Fibroblast of gingiva (primary cell): ENCODE measurements at places on chromosomes 7 and 10.

DNA sequence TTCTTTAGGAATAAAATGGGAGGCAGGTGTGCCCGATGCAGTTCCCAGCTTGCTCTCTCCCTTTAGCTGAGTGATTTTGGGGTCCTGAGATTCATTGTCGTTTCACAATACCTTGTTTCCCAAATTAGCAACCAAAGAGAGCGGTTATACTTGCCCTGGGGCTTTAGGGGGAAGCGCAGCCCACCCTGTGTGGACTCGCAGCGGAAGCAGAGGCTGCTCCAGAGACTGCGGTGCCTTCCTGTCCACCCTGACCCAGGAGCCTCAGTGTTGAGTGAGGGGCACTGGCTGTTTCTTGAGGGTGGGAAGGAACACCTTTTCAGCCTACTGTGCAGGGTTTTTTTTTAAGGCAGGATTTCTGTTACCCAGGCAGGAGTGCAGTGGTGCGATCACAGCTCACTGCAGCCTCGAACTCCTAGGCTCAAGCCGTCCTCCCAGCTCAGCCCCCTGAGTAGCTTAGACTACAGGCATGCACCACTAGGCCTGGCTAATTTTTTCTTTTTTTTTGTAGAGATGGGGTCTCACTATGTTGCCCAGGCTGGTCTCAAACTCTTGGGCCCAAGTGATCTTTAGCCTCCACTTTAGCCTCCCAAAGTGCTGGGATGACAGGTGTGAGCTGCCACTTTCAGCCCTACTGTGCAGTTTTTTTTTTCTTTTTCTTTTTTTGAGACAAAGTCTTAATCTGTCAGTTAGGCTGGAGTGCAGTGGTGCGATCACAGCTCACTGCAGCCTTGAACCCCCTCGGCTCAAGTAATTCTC lies 67.0 kb downstream of the DNAJB6 start:
- no peak for DNase-seq

DNA sequence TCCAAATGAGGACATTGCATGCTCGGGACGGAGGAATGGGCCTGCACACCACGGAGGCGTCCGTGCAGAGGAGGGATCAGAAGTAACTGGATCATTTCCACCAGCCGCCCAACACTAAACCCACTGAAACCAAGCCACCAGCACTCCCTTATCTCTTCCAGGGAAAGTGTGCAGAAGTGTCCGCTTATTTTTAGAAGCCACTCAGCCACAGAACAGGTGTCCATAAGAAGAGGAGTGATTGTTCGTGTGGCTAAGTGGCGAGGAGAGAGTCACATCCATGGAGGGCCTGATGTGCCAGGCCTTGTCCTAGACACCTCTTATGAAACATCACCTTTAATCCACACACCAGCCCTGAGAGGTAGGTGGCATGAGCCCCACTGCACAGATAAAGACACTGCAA lies 407.9 kb upstream of the NPVF start:
- DNase-seq: no peak

- DNase-seq: no peak
Observed at GRCh38 chr7:99035723-99036545, 108.0 kb downstream of the SMURF1 start.

DNA sequence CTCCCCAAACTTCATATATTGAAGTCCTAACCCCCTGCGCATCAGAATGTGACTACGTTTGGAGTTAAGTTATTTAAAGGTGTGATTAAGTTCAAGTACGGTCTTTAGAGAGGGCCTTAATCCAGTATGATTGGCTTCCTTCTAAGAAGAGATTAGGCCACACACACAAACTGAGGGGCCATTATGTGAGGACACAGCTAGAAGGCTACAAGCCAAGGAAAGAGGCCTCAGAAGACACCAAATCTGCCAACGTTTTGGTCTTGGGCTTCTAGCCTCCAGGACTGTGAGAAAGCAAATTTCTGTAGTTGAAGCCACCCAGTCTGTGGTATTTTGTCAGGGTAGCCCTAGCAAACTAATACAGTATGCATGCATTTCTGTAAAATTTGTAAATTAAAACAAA lies 41.7 kb downstream of the REEP3 start:
- no peak for DNase-seq

- no peak for DNase-seq
Observed at GRCh38 chr10:110803239-110803749, 68.4 kb upstream of the PDCD4 start.

DNA sequence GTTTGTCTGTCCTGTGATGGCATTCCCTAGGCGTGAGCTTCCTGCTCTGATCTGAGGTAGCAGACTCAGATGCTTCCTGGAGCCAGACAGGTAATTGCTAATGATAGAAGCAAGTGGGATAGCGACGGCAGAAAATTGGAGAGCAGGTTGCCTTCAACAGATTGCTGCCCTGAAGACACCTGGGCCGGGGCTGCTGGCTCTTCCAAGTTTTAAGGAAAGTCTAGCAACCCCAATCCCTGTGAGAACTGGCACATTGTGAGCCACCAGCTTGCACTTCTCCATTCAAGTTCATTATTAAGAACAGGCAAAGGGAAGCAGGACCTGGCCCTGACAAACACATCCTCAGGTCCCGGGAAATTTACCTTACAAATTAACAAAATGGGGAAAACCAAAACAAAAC lies 50.8 kb downstream of the ITPRID1 start:
- no peak for DNase-seq

DNA sequence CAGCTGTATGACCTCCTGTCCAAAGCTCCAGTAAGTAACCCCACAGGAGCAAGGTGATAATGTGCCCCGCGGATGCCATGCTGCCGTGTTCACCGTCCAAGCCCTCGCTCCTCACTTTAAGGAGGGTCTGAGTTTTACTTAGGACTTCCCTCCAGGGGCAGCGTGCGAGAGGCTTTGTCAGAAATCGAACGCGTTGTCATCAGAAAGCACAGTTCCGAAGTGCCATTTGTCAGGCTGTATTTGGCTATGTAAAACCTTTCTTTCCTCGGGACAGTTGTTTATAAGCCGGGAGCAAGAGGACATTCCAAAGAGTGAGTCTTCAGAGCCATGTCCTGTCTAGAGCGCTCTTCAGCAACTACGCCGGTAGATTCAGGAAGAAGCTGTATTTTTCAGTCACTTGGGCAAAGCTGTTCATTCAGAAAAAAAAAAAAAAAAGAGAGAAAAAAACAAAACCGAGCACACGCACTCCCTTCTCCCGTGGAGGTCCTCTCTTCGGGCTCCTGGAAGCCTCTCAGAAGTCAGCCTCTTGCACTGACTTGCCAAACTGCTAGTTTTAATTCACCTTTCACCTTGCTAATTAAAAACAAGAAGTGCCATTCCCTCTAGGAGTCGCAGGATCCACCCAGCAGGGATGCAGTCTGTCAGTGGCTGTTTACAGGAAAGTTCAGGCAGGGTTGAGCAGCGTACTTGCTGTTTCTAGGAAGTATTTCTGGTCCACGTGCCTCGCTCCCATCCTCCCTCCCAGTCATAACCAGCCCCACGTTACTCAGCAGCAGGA lies at the start of gene SEMA3E:
SEMA3E (minus strand) TSS at position 676 of the 778 bp plus-strand sequence.
- DNase-seq: peak; percentile 23

DNA sequence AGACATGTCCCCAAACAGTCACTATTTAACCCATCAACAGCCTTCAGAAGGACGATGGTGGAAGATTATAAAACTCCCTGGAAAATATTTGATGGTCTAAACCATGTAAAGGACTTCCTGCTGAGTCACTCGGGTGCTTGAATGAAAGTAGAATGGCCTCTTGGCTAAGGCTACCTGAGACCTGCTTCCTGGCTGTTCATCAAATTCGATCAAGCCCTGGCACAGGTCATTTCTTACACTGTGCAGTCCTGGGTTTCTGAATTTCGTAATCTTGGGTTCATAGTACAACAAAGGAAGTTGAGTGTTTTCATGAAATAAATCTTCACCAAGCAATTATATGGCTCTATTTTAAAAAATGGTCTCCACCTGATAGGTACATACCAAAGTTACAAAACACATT lies 260.3 kb upstream of the RNF32 start:
- DNase-seq: no peak

DNA sequence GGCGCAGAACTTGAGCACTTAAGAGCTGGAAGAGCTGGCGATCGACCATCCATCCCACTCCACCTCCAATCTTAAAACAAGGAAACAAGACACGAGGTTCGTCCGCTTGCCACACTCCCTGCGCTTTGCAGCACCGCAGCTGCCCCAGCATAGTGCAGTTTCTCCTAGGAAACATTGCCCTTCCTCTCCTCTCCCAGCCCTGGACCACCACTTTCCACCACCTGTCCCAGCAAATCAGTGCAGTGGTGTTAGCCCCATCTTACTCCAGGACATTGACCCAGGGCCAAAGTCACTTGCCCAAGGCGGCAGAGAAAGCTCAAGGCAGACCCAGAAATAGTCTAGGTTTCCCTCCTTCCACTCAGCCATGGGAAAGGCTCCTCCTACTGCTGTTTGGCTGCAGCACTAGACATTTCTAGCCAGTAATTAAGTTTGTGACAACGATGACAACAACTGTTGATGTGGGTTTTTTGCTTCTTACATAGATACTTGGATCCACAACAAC lies 1.5 kb upstream of the PARD3 start:
- DNase-seq: peak; percentile 27

DNA sequence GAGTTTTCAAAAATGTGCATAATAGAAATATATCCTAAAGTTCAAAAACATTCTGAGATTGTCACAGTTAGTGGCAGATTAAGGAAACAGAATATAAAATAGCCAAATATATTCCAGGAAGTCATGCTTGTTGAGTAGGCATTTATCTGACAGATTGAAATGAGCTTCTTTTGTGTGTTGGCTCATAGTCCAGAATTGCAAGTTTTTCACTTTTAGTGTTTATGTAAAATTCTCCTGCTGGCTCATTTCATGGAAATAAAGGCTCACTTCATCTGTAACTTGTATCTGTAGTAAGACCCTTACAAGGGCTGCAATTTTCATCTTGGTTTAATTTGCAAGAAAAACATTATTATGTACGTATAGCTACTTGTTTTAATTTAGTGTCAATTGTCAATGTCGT lies 93.5 kb downstream of the MCU start:
- no peak for DNase-seq

DNA sequence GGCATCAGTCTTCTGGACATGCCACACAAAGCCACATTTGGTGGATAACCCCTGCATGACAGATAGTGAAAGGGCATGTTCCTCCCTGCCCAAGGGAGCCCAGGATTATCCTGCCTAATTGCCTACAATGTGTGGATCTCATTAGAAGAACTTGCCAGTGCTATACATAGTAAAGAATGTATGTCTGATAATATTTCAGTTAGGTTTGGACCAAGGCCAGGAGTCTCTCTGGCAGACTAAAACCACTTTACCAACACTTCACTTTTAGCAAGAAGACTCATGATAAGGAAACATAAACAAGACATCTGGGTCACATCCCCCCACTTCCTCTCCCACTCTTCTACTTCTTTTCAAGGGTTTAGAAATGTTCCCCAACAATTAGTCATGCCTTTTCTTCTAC lies 196.7 kb downstream of the MTERF1 start:
- peak; percentile 29 for DNase-seq

DNA sequence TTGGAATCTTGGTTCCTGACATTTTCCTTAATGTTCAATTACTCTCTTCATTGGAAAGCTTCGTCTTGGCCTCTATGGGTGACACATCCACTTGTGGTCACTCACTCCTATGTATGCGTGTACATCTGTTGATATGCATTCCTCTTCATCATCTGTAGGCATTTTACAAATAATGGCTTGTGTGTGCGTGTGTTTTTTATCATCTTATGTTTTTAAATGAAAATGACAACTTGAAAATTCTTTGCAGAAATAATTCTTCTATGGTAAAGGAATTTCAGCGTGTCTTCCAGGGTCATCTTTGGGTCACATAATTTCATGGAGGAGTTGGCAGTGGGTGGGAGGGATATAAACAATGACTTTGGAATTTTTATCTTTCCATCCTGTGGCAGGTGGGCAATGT lies 925.1 kb downstream of the LRMDA start:
- no peak for DNase-seq

DNA sequence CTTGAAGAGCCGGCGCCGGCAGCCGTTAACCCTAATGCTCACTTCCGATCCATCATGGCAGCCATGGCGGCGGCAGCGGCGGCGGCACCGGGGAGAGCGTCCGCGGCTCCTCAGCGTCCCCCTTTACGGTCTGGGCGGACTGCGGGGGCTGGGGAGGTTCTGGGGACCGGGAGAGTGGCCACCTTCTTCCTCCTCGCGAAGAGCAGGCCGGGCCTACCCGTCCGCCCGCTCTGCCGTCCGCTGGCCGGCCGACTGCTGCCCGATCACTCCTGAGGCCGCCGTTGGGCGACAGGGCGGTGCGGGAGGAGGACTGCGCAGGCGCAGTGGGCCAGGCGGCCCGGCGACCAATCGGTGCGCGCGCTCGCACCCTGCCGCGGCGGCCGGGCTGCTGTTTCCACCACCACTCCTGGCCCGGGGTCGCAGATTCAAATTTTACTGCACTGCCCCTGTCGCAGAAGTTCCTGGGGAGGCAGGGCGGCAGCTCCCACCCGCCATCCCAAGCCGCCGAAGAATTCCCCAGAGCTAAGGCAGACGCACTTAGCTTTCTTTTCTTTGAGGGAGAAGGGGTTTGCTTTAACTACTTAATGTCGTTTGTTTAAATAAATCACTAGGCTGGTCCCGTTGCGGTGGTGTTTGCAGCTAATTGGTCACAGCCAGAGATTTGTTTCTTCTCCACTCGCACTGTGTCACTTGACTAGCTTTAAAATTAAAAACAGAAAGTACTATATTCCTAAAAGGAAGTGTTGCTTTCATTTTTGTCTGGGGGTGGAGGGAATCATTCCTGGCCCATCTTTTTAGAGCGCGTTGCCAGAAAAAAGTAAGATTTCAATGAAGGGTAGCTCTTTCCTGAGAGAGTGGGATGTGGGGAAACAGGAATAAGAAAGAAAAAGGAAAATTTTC lies at the start of gene KIF5B:
KIF5B (minus strand) TSS at position 290 of the 900 bp plus-strand sequence. CDS start 452 bp downstream, outside the sequence.
- DNase-seq: peak; percentile 84

DNA sequence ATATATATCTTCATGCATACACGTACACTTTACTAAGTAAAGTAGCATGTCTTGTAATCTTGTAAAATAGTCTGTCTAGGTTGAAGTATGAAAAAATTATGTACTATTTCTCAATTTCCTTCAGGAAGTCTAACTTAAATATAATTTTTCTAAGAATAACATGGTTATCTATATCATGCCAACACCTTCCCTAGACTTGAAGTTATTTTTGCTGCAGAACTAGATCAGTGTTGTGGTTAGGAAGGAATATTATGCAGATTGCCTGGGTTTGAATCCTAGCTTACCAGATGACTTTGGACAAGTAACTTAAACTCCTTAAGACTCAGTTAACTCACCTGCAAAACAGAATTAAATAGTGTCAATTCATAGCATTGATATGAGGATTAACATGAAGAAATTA lies 142.2 kb upstream of the SEMA3A start:
- no peak for DNase-seq

DNA sequence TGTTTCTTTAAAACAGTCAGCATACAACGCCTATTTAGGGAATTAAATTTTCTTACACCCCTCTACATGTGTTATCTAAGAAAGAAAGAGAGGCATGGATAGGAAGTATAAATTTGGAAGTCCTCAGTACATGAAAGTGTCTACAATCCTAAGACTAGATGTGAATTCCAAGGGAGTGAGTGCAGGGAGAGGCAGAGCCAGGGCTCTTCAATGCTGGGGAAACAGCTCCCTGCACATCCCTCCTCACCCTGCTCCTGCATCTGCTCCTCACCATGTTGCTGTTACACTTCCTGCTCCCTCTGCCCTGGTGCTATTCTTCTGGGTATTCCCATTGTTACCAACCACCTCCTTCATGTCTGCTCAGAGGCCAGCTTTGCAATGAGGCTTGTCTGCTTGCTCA lies 229.1 kb upstream of the AKR1E2 start:
- no peak for DNase-seq
